CD4-positive, alpha-beta T cell treated with Interleukin-15 for 1 hour (primary cell): ENCODE measurements at places on chromosomes 1 and 21.

DNA sequence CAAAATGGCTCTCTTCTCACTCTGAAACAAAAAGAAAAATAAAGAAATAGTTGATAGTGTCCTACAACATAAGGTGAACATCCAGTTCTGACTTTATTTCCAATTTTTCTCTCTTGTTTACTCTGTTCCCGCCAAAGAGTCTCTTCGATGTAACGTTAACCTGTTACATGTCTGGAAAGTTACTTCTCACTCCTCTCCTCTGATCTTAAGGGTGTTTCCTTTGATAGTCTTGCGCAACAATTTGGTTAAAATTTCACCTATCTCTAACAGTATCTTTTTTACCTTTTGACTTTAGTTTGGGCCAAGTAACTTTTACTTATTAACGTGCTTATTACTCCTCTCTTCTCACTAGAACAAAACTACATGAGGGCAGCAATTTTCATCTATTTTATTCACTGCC, 1450.2 kb downstream of the BRINP3 start:
- no peak for DNase-seq

GRCh38 chr1:183226963-183227362, 40.9 kb downstream of the LAMC2 start:
- DNase-seq: no peak

DNA sequence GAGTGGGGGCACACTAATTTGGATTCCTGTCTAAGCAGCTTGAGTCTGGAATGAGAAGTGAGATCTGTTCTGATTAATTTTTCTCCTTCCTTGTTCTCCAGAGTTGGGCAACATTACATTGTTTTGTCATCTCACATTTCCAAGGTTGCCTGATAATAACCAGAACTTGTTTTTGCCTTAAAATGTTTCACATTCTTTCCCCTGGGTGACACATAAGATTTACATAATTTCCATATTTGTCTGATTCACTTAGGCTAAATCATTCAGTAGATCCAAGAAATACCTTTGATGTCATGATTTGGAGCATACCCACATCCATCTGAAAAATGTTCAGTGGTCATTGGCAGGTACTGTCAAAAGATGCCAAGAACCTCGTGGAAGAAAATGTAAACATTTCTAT, 60.3 kb downstream of the XCL2 start:
- DNase-seq: no peak

GRCh38 chr1:196774603-196775002, at the start of gene CFHR3:
TSS of gene CFHR3 (plus strand) at chr1:196774840. CDS start at chr1:196774887, 47 bp downstream.
- no peak for DNase-seq

DNA sequence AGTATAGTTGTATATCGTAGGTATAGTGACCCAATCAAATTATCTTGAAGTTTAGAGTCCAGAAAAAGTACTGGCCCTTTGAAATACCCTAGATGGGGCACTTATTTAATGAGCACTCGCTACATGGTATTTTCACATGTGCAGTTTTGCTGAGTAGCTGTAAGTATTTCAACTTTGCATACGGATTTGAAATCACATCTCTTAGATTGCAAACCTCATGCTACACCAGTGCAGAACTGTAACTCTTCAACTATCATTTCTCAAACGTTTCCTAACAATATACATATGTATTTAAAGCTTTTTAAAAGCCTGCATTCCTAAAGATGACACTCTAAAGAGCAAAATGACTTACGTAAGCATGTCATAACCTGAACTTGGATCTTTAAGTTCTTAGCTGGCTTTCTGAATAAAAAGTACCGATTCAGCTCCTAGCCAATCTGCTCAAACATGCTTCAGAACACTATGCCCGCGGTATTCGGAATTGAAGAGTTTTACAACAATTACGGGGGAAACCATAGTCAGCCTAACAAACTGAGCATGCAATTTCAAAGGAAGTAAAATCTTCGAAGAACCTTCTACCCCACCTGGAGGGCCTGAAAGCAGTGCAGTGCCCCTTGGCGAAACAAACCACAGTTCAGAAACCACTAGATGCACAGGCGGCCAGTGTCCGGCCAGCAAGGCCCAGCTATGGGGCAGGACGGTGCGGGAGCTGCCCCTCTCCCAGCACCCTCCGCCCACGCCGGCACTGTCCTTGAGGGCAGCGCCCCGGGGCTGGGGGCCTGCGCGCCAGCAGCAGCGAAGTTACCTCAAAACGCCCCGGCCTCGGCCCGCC, 863 bp downstream of the FH start:
- no peak for DNase-seq

- DNase-seq: no peak
These were observed 49.9 kb downstream of the LHX9 start for GRCh38 chr1:197967066-197967465.

DNA sequence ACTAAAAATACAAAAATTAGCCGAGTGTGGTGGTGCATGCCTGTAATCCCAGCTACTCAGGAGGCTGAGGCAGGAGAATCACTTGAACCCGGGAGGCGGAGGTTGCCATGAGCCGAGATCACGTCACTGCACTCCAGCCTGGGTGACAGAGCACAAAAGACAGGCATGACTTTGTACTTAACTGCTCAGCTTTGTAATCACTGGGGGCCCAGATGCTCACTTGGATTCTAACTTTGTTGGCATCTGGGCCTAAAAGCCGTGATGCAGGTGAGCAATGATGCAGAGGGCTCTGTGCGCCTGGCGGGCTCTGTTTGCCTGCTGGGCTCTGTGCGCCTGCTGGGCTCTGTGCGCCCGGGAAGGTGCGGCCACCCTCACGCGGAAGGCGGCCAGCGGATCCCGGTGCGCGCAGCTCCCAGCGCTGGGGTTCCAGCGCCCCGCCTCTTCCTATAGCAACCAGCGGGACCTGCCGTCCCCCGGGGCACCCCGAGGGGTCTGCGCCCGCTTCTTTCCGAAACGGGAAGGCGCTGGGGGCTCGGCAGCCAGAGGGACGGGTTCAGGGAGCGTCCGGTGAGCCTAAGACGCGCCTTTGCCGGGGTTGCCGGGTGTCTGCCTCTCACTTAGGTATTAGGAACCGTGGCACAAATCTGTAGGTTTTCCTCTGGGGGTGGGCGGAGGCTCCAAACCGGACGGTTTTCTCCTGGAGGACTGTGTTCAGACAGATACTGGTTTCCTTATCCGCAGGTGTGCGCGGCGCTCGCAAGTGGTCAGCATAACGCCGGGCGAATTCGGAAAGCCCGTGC, 31.7 kb downstream of the PRMT2 start:
- DNase-seq: no peak
